ENCODE measurements at places on chromosomes 7 and 10.
A peak's percentile ranks its signal among the peaks of the same experiment; 100 is the strongest.

GRCh38 chr10:73576890-73577591 lies 14.1 kb downstream of the USP54 start:
- DNase-seq, result no peak

GRCh38 chr10:70331486-70332268 lies 47.9 kb upstream of the NPFFR1 start:
- peak; percentile 40 for DNase-seq

- DNase-seq, result no peak
These were observed 15.1 kb upstream of the GATA3 start for GRCh38 chr10:8039321-8039881.

- no peak for DNase-seq
These were observed 141.7 kb upstream of the SEMA3A start for GRCh38 chr7:84336303-84336702.

- no peak for DNase-seq
These were observed 101.7 kb downstream of the HOXA1 start for GRCh38 chr7:26993816-26994810.

DNA sequence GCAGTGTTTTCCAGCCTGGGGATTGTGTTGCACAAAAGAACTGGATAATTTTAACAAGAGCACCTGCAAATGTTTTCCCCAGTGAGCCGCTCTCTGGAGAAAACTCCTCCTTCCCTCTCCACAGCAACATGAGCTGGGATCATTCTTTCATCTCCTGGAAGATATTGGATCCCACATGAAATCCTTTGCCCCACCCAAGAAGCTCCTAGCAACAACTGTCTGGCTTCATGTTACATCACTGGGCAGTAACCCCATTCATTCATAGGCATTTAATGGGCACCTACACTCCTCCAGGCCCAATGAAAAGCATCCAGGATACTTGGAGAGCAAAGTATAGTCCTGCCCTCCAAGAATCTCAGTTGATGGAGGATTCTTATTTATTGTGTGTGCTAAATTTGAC lies 27.2 kb downstream of the LSM5 start:
- no peak for DNase-seq

- DNase-seq, result no peak
These were observed 26.2 kb downstream of the PWWP2B start for GRCh38 chr10:132422903-132423825.

- DNase-seq, result no peak
These were observed 25.1 kb downstream of the HDAC9 start for GRCh38 chr7:18520450-18521235.

GRCh38 chr7:36895192-36895591 lies 170.9 kb upstream of the AOAH start:
- no peak for DNase-seq

- no peak for DNase-seq
These were observed 80.7 kb downstream of the GCC1 start for GRCh38 chr7:127504715-127505114.

DNA sequence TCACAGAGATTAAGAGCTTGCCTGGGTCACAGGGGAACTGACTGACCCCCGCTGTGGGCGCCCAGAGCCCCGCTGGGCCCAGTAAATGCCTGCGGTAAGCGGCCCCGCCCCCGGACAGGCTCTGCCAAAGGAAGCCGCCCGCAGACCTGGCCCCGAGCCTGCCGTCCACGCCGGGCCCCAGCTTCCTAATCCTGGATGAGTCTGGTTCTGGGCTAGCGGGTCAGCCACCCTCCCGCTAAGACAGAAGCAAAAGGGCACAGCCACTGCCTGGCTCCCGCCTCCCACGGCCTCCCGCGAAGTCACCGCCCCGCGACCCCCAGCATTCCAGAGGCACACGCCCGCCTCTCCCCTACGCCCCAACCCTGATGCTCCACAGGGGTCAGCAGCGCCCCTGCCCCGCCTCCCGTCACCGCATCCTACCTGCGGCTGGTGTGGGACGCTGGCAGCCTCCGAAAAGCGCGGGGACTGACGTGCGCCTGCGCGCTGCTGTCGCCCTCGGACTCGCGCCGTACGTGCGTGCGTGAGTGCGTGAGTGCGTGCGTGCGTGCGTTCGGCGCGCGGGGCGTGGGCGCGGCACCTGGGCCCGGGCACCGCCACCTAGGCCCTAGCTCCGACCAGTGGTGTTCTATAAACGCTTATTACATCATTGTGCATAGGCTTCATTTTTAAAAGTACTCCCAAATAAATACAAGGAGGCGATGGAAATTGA lies at the start of gene FIGNL1:
Gene FIGNL1 (minus strand): TSS at position 470 of the 709 bp plus-strand sequence. CDS start 3,063 bp downstream, outside the sequence.
- peak; percentile 58 for DNase-seq

DNA sequence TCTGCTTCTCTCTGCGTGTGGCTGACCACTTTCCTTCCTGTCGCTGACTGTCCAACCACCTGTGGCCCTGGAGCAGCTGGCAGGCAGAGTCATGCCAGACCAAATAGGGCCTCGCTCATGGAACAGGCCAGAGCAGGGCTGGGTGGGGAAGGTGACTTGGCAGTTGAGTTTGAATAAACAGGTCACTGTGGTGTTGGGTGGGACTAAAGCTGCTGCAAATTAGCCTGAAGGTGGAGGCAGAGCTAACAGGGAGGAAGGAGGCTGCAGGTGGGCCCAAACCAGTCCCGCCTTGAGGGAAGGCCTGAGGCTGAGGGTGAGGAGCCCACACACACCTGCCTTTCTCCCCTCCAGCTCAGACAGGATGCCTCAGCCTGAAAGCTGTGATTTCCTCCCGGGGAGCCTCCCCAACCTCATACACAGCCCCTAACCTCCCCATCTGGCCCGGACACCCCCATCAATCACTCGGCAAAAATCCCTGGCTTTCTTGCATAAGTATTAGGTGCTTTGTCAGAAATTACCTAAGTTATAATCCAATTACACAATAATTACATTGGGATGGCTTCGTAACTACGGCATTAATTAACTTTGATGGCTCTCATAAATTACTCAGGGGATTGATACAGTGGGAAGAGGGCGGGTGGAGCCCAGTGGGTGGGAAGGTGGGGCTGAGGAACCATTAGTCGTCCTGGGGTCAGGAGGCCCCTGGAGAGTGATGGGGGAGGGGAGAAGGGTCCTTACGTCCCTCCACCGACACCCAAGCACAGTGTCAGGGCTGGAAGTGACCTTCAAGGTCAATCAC lies 97.7 kb upstream of the PCBD1 start:
- DNase-seq, result no peak

DNA sequence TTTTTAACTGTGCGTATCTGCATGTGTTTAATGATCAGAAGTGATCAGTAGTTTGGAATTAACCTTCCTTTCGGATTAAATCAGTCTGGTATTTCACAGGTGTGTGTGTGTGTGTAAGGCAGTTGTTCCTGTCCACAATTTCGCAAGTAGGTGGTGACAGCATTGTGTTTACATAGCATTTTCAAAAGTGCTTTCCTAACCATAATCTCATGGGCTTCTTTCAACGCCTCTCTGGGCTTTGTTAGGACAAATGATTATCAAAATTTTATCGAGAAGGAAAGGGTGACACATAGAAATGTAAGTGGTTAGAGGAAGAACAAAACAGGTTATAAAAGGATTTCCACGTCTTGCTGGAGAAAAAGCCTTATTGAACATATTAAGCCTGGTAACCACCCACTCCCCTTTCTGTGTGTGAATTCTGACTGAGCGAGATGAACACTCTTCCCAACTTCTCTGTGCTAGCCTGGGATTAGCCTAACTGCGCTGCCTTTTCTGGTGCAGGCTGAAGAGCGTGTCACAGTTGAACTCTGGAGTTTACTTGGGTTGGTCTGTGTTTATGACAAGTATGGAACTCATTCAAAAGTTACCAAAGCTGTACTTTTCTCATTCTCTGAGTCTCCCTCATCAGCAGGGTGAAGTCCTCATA lies 292.3 kb upstream of the PITRM1 start:
- DNase-seq, result no peak

GRCh38 chr10:114855776-114856543 lies 34.4 kb downstream of the FHIP2A start:
- no peak for DNase-seq

GRCh38 chr7:159030490-159031134 lies 114.1 kb downstream of the VIPR2 start:
- no peak for DNase-seq

DNA sequence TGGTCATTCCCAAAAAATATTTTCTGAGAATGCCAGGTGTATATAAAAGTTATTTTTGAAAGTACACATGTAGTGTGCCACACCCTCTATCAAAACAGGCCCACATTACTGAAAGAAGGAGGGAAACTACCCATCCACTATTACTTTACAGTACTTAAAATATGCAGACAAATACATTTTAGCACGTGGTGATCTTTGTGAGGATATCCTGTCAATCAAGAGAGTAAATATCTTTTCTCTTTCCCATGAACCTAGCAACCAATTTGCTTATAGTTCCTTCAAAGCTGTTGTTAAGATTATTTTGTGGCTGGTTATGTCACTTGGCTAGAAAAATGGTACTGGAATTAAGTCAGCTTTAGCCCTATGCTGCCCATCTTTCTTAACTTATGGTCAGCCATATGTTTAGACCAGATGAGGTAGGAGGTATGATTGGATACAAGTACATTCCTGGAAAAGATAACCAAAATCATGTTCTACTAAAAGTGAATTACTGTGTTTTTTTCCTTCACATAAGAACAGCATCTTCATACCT lies 70.1 kb downstream of the AUTS2 start:
- DNase-seq, result no peak

GRCh38 chr10:10542477-10542876 lies 475.2 kb upstream of the CELF2 start:
- no peak for DNase-seq

- DNase-seq, result no peak
These were observed 331.3 kb upstream of the COBL start for GRCh38 chr7:51647931-51648351.

DNA sequence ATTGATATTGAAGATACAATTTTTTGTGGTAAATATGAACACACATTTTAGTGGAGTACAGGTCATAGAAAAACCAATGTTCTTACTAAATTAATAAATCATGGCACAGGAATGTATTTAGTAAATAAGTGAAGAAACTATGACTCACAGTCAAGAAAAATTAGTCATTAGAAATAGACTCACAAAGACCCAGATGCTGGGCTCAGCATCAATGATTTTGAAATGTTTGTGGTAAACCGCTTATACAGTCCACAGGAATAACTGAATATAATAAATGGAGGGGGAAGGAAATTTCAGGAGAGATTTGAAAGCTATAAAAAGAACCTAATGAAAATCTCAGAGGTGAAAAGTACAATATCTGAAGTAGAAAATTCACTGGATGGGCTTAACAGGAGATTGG lies 138.3 kb upstream of the ADCY1 start:
- DNase-seq, result no peak

- DNase-seq, result no peak
These were observed 713.5 kb downstream of the SORCS1 start for GRCh38 chr10:106450966-106451365.

- no peak for DNase-seq
These were observed 3.7 kb downstream of the ITPRIP start for GRCh38 chr10:104334561-104334960.

- no peak for DNase-seq
These were observed 106.3 kb downstream of the HERPUD2 start for GRCh38 chr7:35588647-35589046.

DNA sequence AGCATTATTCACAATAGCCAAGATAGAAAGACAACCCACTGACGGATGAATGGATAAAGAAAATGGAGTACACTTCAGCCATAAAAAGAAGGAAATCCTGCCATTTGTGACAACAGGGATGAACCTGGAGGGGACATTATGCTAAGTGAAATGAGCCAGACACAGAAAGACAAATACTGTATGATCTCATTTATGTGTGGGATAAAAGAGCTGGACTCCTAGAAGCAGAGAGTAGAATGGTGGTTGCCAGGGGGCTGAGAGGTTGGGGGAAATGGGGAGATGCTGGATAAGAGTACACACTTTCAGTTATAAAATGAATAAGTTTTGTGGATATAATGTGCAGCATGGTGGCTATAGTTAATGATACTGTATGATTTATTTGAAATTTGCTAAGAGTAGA lies 124.4 kb downstream of the SEC23IP start:
- DNase-seq, result no peak

- DNase-seq, result no peak
These were observed 59.9 kb upstream of the LRRC4 start for GRCh38 chr7:128091106-128091505.

GRCh38 chr7:90432752-90433151 lies 29.5 kb downstream of the CLDN12 start:
- DNase-seq, result no peak

GRCh38 chr7:6056616-6057015 lies 25.4 kb downstream of the ANKRD61 start:
- no peak for DNase-seq

GRCh38 chr7:151818674-151819519 lies 58.0 kb downstream of the PRKAG2 start:
- no peak for DNase-seq

DNA sequence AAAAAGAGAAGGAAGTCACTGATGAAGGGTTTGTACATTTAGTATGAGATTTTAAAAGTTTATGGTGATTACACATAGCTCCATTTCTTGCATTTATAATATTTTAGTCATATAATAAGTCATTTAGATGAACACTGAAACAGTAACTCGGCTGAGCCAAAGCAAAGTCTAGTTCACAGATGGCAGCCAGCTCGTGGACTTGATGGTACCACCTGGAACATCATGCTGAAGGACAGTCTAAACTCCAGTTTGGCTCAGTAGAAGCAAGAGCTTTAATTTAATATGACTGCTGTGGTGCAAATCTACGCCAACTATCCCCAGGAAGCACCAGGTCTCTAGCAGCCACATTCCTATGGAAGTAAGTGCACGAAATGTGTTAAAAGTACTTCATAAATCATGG lies 16.4 kb downstream of the SRI start:
- no peak for DNase-seq

DNA sequence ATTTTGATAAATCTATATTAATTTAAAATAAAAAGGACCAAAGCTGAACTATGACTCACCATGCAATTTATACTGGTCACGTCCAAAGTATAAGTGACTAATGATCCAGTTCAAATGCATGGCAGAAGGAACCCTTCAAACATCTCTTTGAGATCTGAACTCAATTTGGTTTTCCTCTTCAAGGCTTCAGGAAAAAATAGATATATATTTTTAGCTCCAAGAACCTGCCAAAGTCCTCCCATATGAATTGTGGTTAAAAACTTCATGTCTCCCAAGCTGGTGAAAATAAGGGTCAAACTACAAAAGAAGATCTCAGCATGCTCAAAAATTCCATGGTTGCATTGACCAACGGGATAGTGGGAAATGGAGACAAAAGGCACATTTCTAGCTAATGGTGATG lies 34.6 kb upstream of the PDE1C start:
- DNase-seq, result no peak

DNA sequence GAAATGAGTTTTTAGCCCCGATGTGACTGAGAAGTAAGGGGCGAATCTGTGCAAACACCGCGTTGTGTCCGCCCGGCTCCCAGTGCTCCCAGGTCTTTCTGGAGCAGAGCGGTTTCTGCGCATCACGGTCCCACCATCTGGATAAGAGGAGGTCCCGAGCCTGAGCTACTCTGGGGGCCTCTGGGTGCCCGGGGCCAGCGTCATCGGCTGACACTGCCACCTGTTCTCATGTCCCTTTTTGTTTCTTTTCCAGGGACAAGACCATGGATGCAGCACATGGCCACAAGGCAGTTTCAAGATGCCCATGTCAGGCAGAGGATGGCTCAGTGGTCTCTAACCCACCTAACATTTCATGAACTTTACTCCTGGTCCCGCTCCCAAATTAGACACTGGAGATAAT lies 24.9 kb downstream of the KLF6 start:
- DNase-seq, result no peak
